ENCODE measurements at places on chromosomes 16 and 17.

DNA sequence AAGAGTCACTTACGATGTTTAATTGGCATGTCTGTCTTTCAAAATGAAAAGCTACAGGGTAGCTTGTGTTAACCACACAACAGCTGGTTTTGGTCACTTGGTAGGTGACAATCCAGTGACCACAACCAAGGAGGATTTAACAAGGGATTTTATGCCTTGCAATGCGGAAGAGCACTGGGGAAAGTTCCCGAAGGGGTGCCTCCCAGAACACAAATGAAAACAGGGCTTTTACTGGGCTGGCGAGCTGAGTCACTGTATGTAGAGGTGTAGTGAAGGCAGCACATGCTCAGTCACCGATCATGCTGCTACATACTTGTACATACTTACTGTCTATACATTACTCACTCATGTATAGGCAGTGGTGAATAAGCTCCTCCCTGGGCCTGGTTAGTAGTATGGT lies 483.5 kb downstream of the CDH13 start:
- DNase-seq, result no peak

DNA sequence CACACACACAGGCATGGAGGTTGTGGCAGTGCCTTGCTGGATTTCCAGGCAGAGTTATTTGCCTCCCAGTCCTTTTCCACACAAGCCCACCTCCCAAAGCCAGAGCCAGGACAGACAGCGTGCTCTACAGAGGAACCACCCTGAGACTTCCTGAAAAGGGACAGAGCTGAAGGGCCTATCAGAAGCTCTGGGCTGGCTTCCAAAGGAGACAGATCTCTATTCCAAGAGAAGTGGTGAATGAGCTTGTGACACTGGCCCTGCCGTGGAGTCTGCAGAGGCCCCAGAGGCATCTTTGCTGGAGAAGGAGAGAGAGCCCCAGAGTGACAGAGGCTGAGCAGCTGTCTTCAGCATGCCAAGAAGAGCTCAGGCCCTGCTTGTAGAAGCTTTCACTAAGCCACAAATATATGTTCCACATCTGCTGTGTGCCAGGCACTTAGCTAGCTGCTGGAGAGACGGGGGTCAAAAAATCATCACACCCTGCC lies 8.3 kb upstream of the LPCAT2 start:
- DNase-seq, result no peak

- DNase-seq, result no peak
Measured at GRCh38 chr16:79640513-79641360, 40.2 kb upstream of the MAF start.

GRCh38 chr17:33396818-33397217 lies 103.7 kb upstream of the ASIC2 start:
- DNase-seq, result no peak

DNA sequence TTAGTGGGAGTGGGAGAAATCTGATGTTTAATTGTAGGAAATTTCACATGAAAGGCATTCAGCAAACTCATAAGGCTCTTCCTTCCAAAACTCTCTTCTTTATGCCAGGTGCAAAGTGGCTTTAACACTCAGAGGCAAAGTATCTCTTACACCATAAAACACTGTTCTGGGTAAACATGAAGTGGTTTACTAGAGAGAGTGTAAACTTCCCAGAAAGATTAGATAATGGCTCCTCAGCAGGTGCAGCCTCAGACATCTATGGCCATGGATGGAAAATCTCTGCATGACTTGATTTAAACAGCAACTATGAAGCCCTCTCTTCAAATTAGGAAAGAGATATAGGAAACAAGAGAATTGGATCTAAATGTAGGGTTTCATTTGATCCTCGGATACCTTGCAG lies 583.1 kb upstream of the SALL1 start:
- no peak for DNase-seq

- DNase-seq, result no peak
Measured at GRCh38 chr17:6903326-6903900, 71.9 kb upstream of the TEKT1 start.

- DNase-seq, result no peak
Measured at GRCh38 chr16:88023786-88024185, 72.6 kb downstream of the BANP start.

DNA sequence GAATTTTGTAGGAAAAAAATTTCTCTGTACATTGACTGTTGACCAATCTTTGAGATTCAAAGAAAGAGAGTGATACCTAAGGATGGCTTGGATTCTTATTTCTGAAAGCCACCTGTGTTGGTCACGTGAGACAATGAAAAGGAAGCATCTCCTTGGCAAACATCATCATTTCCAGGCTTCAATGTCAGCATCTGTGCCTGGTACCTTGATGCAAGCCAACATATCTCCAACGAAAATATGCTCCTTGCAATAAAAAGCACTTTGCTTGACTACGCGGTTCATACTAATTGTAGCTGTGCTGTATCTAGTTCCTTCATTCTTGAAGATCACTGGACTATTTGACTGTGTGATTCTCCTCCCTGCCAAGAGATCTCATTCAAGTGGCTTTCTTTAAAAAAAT lies 503.4 kb upstream of the PSMD7 start:
- no peak for DNase-seq

- DNase-seq, result no peak
Measured at GRCh38 chr17:52160136-52160567, 1.6 kb upstream of the CA10 start.

DNA sequence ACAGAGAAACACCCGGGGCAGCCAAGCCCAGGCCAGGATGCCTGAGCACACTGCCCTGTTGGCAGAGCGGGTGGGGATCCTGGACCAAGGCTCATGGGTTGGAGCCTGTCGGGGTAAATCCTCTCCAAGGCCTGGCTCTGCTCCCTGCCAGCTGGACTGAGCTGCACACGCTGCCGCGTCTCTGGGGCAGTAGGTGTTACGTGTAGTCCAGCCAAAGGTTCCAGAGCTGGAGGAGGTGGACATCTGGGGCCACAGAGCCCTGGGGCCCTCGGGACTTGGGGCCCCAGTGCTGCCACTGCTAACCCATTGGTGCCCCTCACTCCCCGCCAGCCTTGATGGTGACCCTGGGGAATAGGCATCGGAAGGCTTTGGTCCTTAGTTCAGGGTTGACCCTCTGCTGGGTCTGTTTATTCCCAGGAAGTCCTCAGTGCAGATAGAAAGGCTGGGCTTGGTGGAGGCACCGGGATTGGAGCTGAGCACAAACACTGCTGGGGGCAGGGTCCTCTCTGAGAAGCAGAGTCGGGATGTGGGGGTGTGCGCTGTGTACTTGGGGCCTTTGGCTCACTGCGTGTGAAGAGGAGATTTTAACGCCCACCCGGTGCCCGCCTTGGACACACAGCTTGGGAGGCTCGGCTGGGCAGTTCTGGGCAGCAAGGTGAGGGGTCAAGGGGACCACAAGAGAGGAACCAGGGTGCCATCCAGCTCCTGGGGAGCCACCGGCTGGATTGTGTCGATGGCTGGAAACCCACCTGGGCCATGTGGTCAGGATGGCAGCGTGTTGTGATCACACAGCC lies 16.3 kb upstream of the CBX4 start:
- DNase-seq, result no peak

DNA sequence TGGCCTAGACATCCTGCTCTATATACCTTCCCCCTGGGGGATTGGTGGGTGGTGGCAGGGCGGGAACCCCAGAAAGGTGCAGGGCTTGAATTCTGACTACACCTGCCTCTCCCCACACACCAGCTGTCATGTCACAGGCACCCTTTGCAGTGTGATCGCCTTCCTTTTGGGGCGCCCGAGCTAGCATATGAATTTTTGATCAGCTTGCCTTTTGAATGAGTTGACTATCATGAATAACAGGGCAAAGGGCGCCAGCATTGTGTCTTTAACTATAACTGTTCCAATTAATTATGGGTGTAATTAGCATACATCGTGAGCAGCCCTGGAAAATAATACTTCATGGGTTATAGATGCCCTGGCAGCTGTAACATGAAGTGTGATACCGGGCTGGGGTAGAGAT lies 72.7 kb downstream of the CYLD start:
- no peak for DNase-seq

DNA sequence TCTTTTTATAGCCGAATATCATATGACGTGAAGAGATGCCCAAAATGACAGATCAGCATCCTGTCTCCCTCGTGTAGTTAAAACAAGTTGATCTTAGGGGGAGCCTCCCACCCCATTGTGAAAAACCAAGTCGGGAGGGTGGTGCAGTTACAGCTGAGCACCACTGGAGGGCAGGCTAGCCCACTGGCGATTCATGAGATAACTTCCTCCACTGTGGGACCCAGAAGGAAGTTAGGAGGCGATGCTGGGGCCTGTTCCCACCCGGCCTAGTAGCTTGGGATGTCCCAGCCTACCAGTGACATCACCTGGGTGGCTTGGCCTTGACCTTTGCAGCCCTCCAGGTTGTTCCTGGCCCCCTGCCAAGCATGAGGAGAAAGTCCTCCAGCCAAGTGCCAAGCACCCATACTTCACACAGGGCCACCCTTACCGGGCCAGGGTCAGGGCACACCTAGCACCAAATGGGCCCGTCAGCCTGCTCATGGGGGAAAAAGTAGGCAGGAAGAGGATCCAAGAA lies 8.1 kb upstream of the CPNE2 start:
- DNase-seq, result peak; percentile 66

DNA sequence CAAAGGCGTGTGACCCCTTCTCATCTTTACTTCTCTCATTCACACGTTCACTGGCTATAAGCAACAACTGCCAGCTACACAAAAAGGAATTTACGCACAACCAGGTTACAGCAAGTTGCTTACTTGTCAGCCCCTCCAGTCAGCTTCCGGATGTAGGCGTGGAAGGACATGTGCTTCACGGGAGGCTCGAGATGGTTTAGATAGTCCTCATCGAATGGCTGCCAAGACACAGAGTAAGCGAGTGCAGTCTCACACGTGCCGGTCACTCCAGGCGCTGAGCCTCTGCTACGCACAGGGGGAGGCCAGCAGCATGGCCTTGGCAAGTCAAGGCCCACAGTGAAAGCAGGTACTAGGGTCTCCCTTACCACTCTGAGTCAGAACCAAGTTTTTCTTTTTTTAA lies 28.3 kb downstream of the NPLOC4 start:
- no peak for DNase-seq

DNA sequence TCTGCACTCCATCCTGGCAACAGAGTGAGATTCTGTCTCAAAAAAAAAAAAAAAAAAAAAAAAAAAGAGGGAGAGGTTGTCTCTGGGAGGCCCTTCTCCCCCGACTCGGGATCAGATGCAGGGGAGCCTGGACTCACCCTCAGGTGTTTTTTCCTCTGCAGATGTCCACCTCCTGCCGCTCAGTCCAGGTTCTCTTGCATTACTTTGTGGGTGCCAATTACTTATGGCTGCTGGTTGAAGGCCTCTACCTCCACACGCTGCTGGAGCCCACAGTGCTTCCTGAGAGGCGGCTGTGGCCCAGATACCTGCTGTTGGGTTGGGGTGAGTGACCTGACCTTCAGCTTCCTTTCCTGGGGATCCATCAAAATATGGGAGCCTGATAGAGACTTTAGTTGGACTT lies 34.1 kb downstream of the GLP2R start:
- no peak for DNase-seq

DNA sequence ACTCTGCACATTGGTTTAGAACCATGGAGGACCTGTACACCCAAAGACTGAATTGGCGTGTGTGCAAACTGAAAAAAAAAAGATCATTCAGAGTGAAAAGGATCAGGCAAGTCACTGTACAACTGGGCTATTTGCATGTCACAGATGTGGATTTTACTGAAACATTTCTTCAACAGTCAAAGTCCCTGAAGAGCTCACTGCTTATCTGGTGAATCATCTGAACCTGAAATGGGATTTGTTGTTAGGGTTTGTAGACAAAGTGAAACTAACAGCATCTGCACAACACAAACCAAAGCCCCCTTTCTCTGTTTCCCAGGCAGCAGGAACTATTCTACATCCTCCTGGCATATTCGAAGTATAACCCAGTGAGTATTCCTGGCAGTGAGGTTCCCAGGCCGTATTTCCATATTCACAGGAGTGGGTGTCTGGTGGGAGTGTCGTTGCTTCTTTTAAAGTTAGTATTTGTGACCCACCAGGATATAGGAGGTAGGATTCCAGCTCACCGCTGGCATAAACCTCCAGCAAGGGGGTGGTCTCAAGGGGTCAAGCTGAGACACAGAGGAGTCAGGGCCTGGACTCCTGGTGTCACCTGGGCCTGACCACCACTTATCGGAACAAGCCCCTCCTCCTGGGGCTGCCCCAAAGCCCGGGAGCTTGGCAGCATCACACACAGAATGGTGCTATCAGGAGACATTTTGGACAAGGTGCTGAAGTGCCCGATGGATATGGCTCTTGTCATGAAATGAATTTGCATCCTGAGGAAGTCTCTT lies 80.9 kb downstream of the GOSR1 start:
- no peak for DNase-seq

GRCh38 chr17:81402981-81403467 lies 7.8 kb downstream of the BAHCC1 start:
- DNase-seq, result no peak

DNA sequence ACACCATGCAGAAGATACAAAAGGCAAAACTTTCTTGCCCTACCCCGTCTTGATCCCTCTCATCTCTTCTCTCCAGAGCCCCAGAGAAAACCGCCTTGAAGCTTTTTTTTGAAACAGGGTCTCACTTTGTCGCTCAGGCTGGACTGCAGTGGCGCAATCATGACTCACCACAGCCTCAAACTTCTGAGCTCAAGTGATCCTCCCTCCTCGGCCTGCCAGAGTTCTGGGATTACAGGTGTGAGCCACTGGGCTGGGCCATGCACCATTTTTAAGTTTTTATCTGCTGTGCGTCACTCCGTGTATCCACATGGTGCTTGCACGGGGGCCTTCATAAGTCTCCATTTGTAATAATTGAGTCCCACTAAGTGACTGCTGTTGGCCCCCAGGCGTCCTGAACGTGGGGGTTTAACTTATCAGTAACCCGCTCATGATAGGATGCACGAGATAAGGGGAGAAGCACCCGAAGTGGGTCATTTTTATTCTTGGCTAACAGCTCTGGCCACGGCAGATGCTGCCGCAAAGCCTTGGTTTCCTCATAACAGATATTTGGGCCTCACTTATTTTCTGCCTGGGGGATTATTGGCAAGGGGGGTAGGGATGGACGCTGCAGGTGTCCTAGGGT lies 8.6 kb downstream of the DNAH17 start:
- DNase-seq, result no peak

- no peak for DNase-seq
Measured at GRCh38 chr17:39751016-39751543, 13.3 kb downstream of the GRB7 start.

Measured in activated T-cell treated with anti-CD3 and anti-CD28 coated beads for 24 hours (primary cell).